Chondrocyte (in vitro differentiated cells): ENCODE measurements at places on chromosomes 6 and 20.

GRCh38 chr6:148164645-148165044, 178.0 kb upstream of the SASH1 start:
- no peak for DNase-seq

DNA sequence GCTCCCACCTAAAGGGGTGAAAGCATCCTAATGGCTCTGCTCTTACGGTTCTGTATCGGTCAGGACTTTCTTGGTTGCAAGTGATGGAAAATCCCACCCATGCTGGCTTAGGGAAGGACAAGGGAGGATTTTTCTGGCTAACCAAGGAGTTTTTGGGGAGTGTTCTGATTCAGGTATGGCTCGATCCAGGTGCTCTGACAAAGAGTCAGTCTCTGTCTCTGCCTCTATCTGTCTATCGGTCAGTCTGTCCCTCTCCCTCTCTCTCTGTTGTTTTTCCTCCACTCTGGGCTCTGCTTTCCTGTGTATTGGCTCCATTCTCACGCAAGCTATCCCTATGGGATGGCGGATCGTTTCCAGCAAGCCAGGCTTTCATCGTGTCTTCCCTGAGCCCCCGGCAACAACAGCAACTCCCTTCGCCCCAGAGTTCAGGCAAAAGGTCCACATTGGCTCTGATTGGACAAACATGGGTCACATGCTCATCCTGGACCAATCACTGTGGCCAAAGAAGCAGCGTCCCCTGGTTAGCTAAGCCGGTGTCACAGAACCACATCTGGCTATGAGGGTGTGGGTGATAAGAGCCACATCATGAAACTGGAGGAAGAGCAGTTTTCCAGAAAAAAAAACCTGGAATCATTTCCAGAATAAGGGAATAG, 160.3 kb downstream of the BMP7 start:
- no peak for DNase-seq

GRCh38 chr6:148973538-148974208, 226.8 kb downstream of the UST start:
- DNase-seq: no peak

- DNase-seq: no peak
These were observed 14.7 kb downstream of the HLA-F start for GRCh38 chr6:29737707-29738630.

GRCh38 chr6:32637219-32637880, at the start of gene HLA-DQA1:
HLA-DQA1 (plus strand) TSS chr6:32637406; CDS start chr6:32637459, 53 bp downstream.
- DNase-seq: no peak

- DNase-seq: no peak
These were observed 48.1 kb downstream of the PRL start for GRCh38 chr6:22248513-22249308.

DNA sequence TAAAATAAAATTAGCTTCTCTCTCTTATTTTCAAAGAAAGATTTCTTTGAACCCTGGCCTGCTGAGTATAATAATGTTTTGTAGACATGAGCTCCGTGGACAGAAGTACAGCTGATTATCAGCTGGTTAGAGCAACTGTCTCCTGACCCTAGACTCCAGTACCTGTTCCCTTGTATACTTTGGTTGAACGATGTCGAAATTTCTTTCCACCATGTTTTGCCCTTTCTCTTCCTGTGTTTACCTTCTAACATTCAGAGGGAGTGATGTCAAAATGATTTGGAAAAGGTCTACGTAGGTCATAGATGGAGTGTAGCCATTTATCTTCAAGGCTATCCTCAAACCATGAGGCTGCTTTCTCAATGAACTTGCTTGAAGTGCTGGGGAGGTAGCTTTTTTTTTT, 16.8 kb upstream of the ADTRP start:
- no peak for DNase-seq

DNA sequence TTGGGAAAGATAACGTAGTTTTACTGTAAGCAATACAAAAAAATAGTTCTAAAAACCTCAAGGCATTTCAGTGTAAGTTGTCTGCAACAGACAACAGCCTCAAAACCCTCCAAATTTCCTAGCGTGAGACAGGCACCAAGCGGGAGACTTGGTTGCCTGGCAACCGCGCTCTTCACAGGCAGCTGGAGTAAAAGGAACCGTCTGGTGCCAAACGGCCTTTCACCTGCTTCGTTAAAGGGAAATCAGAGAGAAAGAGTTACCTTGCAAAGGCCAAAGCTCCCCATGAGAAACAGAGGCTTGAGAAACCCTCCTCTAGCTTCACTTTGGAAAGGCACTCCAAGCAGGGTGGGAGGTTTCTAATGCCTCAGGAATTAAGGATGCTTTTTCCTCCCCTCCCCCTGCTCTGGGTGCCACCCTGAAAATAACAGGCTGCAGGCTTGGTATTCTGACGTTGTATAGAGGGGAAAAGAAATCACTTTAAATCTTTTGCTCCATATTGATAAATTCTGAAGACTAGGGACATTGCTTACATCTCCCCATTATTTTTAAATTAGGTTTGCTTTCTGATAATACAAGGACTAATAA, 129.7 kb upstream of the UFL1 start:
- DNase-seq: no peak

DNA sequence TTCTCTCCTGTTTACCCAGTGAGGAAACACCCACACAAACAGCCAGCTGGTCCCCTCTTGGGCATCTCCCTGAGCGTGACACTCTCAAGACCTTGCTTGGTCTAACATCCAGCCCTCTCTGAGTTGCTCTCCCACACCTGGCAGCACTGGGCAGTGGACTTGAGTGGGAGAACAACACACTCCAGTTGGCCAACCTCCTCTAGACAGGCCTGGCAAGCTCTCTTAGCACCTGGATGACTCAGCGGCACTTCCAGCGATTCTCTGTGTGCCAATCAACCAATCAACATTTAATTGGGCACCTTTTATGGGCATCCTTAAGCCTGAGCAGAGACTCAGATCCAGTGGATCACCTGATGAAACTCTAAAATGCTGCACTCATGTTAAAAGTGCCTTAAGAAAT, 76.6 kb upstream of the QKI start:
- no peak for DNase-seq

- no peak for DNase-seq
These were observed 152.3 kb upstream of the BEND6 start for GRCh38 chr6:56802584-56802983.
